Uterus (tissue), 4 donors: ENCODE measurements at places on chromosomes 7 and 10. TPM values are rescaled to one million over a fixed set of nuclear protein-coding genes. Genes with fewer than 3 reads are reported as not detected.
A peak's percentile ranks its signal among the peaks of the same experiment; 100 is the strongest.

- no peaks in the 10 kb centered on the region for H3K27me3 ChIP-seq
- H3K27ac ChIP-seq: peak overlapping the region; percentile 40
- no peak overlapping the region for H3K4me3 ChIP-seq
- H3K36me3 ChIP-seq: no peaks in the 10 kb centered on the region
- H3K4me1 ChIP-seq: no peaks in the 10 kb centered on the region
Measured at GRCh38 chr10:70508912-70509756, 30.6 kb downstream of the PALD1 start.

- H3K4me1 ChIP-seq: no peaks in the 10 kb centered on the region
- no peak overlapping the region for H3K27ac ChIP-seq
Measured at GRCh38 chr10:107144490-107144889, 20.0 kb downstream of the SORCS1 start.

- H3K4me3 ChIP-seq: no peak overlapping the region
- no peaks in the 10 kb centered on the region for H3K36me3 ChIP-seq
- DNase-seq: no peak
- H3K27ac ChIP-seq: no peak overlapping the region
- no peaks in the 10 kb centered on the region for H3K4me1 ChIP-seq
Measured at GRCh38 chr7:49001610-49002033, 77.3 kb downstream of the CDC14C start.

Gene ZPBP
- not detected for total RNA-seq

- no peaks in the 10 kb centered on the region for H3K27me3 ChIP-seq
- H3K4me3 ChIP-seq: no peak overlapping the region
- H3K4me1 ChIP-seq: no peaks in the 10 kb centered on the region
- DNase-seq: no peak
- H3K27ac ChIP-seq: no peak overlapping the region
Measured at GRCh38 chr7:28195910-28196620, 15.5 kb upstream of the JAZF1 start.

DNA sequence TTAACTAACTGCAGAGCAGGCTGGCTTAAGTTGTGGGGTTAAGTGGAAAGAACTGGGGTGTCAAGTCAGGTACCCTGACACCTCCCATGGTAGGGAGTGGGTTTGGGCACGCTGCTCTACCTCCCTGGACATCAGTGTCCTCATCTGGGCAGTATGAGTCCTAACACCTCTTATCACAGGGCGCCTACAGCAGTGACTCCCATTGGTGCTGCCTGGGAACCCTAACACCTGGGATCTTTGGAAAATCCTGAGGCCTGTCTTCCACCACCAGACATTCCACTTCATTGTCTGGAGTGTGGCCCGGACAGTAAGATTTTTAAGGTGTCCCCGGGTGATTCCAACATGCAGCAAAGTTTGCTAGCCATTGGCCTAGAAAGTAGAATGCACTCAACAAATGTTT is 239.1 kb downstream of the SKAP2 start:
- no peak overlapping the region for H3K27ac ChIP-seq
- no peaks in the 10 kb centered on the region for H3K36me3 ChIP-seq
- no peak overlapping the region for H3K4me3 ChIP-seq
- no peak for DNase-seq
- H3K27me3 ChIP-seq: no peaks in the 10 kb centered on the region

DNA sequence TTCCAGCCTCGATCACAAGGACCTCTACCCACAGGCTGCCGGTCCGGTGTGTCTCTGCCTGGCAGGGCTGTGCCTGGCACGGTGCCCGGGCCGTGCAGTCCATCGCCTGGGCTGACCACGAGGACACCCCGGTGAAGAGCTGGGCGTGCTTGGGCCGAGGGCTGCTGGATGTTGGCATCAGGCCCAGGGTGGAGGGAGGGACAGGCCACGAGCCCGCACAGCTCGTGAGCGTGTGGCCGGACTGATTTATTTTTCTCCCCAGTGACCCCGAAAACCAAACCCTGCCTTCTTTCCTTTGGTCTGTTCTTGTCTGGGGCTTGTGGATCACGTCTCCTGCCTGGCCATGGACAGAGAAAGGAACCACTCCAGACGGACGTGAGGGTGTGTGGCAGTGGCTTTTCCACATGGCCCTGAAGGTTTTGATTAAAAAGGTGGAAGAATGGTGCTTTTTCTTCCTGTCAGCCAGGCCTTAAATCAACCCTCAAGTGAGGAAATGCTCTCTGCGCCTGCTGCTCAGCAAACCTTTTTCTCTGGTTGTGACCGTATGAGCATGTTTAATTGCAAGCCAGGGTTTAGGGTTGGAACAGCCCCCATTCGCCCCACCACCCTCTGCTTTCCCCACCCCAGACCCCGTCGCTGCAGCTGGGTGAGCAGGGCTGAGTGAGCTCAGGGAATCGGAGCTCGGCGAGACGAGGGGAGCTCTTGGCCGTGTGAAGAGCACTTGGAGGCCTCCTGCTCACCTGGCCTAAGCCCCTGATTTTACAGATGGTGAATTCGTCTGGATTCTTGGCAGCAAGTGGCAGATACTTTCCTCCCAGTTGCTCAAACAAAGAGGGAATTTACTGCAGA is 130.1 kb downstream of the RGS10 start:
- peak; percentile 84 for DNase-seq
- peak overlapping the region; percentile 70 for H3K27ac ChIP-seq
- H3K27me3 ChIP-seq: no peaks in the 10 kb centered on the region
- no peaks in the 10 kb centered on the region for H3K36me3 ChIP-seq

DNA sequence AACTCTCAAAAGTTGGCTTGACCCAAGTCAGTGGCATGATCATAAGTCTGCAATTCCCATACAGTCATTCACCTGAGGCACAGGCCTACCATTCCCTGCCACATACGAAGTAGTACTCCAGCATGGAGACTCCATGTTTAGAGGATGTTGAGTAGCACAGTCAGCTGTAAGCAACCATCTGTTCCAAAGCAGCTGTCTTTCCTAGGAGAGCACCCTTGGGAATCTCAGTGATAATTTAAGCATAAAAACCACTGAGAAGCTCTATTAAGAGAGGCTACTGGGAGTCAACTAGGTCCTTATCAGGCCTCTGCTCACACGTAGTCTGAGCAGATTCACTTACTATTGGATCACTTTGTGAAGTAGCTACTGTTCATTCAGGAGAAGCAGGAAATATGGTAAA is 61.6 kb upstream of the UNC5B start:
- H3K27me3 ChIP-seq: no peaks in the 10 kb centered on the region
- no peak overlapping the region for H3K4me3 ChIP-seq
- no peak overlapping the region for H3K27ac ChIP-seq
- H3K36me3 ChIP-seq: no peaks in the 10 kb centered on the region
- no peaks in the 10 kb centered on the region for H3K4me1 ChIP-seq
- no peak for DNase-seq

GRCh38 chr10:20128811-20129210 is 312.6 kb downstream of the PLXDC2 start:
- H3K4me1 ChIP-seq: no peaks in the 10 kb centered on the region
- no peak for DNase-seq
- no peak overlapping the region for H3K4me3 ChIP-seq
- no peaks in the 10 kb centered on the region for H3K27me3 ChIP-seq
- H3K36me3 ChIP-seq: no peaks in the 10 kb centered on the region

DNA sequence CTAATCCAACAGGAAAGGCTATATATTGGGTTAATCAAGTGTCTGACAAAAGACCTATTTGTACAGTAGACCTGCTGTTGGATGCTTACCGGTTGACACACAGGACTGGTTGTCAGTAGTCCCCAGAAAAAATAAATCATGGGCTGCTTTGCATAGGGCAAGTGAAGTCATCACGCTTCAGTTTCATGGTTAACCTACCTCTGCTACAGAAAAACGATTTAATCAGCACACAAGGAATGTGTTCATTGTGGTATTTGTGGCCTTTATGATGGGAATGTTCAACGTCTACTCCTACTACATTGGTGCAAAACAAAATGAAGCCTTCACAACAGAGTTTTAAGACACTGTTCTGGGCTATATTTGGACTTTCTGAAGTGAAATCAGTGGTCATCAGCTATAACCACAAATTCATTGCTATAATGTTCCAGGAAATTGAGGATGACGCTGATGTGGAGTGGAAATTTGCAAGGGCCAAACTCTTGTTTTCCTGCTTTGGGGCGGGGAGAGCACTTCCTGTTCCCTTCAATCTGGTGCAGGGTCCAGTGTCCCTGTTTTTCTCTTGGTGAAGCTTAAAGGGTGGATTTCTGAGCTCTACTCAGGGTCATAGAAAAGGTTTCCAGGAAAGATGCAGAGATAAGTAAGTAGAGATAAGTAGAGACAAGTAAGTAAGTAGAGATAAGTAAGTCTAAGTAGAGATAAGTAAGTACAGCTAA is 39.3 kb upstream of the GGCT start:
- DNase-seq: no peak
- no peak overlapping the region for H3K27ac ChIP-seq
- H3K27me3 ChIP-seq: no peaks in the 10 kb centered on the region
- H3K4me1 ChIP-seq: no peaks in the 10 kb centered on the region
- H3K4me3 ChIP-seq: no peak overlapping the region

Gene MTG1
- total RNA-seq: 14.6 TPM
